Stimulated activated CD4-positive, alpha-beta T cell treated with anti-CD3 and anti-CD28 coated beads, Interleukin-2, amount 100 ng/mL, for 24 hours (primary cell): ENCODE measurements at places on chromosomes 7 and 10.

GRCh38 chr7:100983451-100984187 lies 14.3 kb downstream of the MUC12 start:
- DNase-seq = no peak

- DNase-seq = no peak
Measured at GRCh38 chr10:107477266-107477665, 312.8 kb upstream of the SORCS1 start.

GRCh38 chr10:1249142-1249920 lies 193.1 kb downstream of the WDR37 start:
- DNase-seq = no peak

DNA sequence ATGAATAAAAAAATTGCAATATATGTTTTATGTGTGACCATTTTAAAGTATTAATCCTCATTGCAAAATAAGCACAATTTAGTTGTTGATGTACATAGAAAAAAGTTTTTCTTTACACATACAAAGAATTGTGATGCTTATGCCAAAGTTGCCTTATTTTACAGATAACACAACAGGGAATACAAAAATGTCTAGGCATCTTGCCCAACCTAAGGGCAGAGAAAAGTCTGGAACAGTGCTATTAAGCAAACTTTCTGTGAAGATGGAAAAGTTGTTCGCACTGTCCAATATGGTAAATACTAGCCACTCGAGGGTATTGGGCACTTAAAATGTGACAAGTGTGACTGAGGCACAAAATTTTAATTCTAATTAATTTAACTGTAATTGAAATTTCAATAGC lies 190.2 kb upstream of the HGF start:
- DNase-seq = no peak

- DNase-seq = no peak
Measured at GRCh38 chr10:132506711-132507408, 30.7 kb upstream of the INPP5A start.

GRCh38 chr7:35241884-35242283 lies 12.0 kb downstream of the TBX20 start:
- no peak for DNase-seq

DNA sequence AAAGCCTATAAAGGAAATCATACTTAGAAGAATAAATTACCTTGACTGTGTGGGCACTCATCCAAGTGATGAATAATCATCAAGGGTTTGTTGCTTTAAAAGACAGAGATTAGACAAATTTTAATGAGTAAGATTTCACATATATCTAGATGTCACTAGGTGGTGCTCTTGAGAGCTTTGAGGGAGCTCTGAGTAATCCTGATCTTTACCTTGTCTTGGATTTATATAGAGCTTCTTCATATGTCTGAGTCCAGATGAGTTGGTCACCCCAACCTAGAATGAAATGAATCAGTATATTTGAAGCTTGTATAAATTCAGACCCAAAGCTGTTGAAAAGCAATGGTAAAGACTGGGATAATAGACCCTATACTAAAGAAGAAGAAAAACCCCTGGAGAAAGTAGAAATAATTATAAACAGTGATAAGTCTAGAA lies 3.7 kb downstream of the AGR2 start:
- no peak for DNase-seq

- no peak for DNase-seq
Measured at GRCh38 chr7:41421056-41421455, 281.8 kb downstream of the INHBA start.

GRCh38 chr10:75208181-75208580 lies 2.4 kb upstream of the VDAC2 start:
- no peak for DNase-seq
